Stimulated activated CD4-positive, alpha-beta T cell treated with anti-CD3 and anti-CD28 coated beads, Interleukin-2, amount 100 ng/mL, for 24 hours (primary cell): ENCODE measurements at places on chromosomes 16 and 17.

DNA sequence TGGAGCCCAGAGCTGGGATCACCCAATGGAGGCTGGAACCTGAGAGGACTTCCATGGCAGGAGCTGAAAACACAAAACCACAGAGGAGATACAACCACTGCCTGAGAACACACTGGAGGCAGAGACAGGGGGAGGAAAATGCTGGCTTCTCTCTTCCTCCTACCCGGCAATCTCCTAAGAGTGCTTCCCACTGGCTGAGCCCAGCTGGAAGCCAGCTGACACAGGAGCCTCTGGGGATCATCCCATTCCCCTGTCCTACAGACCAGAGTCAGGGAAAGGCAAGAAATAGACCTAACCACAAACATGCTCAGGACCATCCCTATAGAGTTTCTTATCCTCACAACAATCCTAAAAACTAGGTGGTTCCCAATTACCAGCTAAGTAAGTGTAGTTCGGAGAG, 112.4 kb upstream of the CDH5 start:
- no peak for DNase-seq

DNA sequence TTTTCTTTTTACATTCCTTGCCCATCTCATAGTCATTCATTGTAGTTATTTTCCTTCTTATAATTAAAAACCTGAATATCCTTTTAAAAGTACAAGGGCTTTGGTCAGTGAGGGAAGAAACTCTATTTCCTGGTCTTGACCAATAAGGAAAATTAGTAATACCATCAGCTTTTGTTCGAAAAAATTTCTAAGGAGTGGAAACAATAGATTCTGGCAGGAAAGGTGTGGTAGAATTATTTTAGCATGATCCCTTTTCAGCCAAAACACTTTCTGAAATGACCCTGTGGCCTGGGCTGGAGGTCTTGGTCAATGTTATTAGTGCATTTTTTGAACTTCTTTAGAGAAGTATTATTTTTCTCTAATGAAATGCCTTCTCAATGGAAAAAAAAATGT, 36.6 kb downstream of the IQCK start:
- DNase-seq: no peak

DNA sequence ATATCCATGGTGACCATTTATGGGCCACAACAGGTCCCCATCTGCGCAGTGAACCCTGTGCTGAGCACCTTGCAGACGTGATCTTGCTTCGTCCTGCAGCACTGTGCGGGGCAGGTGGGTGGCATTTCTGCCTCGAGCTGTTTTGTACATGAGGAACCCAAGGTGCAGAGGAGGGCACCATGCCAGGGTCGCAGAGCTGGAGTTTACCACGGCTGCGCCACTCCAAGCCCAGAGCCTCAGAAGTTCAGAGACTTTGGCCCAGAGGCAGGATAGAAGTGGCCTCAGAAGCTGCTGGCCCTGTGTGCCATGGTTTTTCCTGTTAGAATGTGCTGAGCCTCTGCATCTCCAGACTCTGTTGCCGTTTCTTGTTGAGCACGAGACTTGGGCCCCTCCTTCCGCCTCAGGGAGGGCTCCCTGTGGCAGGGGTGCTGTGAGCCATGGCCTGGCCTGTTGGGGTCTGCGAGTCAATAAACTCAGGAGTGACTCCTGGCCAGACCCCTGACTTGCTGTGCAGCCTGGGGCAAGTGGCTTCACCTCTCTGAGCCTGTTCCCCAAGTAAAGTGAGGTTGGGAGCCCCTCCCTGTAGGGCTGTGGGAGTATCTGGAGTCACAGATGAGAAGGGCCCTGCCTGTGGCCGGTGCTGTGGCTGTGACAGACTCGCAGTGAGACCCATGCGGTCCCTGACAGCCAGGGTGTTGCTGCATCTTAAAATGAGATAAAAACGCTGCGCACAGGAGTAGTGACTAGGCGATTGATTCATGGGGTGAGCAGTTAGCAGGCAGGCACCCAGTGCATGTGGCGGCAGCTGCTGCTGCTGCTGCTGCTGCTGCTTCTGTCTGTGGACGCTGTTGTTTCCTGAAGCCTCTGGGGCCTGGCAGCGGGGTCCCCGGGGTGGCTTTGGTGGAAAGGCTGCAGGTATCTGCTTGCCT, 11.8 kb downstream of the MAP2K3 start:
- no peak for DNase-seq

DNA sequence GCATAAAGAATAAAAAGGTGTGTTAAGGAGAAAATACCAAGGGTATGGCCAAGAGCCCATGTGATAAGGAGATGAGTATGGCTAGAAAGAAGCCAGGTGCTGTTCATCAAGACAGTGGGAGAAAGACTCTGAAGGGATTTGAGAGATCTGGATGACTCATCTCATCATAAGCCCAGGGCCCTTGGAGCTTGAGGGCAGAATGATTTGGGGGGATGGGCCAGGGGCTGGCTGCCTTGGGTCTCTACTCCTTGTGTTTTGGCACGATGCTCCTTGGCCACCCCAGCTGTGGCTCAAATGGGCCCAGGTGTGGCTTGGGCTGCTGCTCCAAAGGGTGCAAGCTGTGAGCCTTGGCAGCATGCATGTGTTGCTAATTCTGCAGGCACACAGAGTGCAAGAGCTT, 14.5 kb upstream of the TNFRSF13B start:
- no peak for DNase-seq

DNA sequence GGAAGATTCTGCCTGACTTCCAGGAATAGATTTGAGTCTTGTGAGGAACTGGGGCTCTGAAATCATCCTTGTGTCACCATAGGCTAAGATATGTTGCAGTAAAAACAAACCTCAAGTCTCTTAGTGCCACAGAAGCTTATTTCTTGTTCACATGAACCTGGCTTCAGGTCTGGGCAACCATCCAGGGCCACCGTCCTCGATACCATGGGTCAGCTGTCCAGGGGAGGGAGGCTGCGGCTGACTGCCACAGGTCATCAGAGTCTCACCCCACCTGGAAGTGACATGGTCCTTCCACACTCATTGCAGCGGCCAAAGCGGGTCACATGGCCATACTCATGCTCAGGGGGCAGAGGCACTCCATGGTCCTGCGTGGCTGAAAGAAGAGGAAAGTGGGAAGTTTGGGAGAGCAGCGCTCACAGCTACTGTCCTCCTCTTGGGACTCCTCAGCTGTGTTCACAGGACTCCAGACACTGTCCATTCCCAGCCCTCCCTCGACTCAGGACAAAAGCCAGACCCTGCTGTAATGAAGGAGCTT, 284.5 kb downstream of the CBLN1 start:
- no peak for DNase-seq

DNA sequence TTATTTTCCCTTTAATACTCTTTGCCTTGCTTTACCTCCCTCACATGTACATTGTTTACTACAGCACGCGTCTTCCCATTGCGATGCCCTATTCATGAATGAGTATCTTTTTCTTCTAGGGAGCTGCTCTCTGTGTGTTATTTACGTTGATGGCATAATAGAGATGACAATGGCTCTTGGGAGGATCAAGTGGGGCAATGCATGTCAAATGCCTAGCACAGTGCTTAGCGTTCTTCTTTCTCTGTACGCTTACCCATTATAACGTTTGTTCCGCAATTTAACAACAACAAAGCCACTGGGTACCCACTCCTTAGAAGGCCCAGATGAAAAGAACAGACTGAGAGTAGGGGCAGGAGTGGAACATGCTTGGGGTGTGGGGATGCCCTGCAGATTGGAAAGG, 271.6 kb upstream of the TNRC6C start:
- no peak for DNase-seq

DNA sequence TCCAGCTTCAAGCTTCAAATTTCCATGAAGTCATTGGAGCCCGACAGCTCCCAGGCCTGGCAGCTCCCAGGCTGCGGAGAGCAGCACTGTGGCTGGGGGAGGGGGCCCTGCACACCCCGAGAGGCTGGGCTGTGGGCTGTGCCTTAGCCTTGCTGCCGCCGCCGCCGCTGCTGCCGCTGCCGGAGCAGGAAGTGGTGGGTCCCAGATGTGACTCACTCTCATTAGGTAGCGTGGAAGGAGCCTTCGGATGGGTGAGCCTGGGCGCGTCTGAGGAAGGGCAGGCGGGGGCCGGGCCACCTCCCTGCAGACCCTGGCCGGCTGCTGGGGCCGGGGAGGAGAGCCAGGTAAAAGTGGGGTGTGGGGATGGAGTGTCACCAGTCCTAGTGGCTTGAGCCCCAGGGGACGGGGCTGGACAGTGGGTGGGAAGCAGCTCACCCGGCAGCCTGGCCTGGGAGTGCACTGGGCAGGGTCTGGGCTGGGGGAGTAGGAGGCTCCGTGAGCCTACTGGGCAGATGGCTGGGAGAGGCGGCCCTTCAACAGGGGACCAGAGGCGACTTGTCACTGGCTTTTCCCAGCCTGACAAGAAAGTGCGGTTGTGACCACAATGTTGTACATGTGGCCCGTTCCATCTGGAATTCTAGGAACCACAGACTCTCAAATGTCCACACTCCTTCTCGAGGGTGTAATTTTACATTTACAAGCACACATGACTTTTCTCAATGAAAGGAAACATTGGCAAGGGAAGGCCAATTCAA, at the start of gene ADCY7:
ADCY7 (plus strand) TSS at position 215 of the 755 bp plus-strand sequence. CDS start 21,629 bp downstream, outside the sequence.
- peak; percentile 87 for DNase-seq

- no peak for DNase-seq
These were observed 69.5 kb downstream of the HLF start for GRCh38 chr17:55334285-55334684.

GRCh38 chr16:51155199-51155607, 4.1 kb upstream of the SALL1 start:
- DNase-seq: no peak

DNA sequence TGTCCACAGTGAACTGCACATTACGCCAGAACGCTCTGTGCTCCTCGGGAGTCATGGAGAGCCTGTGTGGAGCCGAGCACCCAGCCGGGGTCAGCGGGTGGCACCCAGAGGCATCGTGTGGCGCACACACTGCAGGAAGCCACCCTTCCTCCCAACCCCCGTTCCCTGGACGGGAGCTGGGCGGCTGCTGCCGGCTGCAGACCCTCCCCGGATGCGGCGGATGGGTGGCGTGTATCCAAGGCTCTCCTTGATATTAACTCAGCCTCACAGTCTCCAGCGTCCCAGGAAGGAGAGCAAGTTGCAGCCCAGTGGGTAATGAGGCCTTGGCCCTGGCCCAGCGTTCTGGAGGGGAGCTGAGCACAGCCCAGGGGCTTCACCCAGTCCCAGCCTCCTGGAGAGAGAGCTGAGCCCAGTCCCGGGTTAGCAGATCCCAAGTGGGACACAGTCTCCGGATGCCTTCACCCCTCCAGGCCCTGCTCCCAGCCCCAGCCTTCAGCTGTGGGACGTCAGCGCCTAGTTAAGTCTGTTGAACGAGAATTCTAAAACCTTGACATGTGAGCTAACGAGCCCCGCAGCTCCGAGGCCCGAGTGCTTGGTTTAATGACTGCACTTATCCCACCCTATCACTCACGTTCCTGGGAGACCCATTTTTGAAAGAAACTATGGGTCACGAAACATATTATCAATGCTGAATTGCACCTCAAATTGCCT, 86.6 kb downstream of the TBC1D16 start:
- no peak for DNase-seq

- no peak for DNase-seq
These were observed 11.8 kb downstream of the HMOX2 start for GRCh38 chr16:4487955-4488498.

- peak; percentile 41 for DNase-seq
These were observed 26.5 kb downstream of the STAT3 start for GRCh38 chr17:42361781-42362186.

DNA sequence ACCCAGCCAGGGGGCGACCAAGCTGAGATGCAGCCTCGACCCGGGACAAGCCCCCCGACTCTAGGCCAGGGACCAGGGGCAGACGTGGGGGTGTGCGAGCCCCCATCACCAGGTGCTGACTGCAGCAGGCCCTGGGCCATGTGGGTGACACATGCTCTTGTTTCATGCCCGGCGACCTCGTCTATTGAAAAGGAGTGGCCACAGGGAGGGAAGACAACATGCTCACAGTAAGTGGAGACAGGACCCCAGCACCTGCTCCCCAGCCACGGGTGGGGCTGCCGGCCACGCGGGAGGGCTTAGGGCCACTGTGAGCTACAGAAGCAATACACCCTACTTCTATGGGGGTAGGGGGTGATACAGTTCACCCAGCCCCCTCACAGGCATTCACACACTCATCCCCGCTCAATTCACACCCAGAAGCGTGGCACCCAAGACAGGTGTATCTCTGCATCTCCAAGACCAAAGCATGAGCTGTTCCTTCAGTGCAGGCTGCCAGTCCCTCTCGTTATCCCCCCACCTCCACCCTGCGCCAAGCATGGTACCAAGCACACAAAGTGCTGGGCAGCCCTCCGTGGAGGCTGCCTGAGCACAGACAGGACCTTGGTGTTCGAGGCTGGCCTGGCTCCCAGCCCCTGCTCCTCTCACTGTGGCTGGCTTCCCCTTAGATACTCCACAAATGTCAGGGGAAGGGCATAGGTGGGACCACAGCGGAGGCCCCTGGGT, 13.6 kb downstream of the VASN start:
- no peak for DNase-seq

GRCh38 chr17:4142107-4142900, 526 bp downstream of the ZZEF1 start:
- peak; percentile 28 for DNase-seq

GRCh38 chr16:89534252-89534756, 26.1 kb downstream of the SPG7 start:
- DNase-seq: no peak

DNA sequence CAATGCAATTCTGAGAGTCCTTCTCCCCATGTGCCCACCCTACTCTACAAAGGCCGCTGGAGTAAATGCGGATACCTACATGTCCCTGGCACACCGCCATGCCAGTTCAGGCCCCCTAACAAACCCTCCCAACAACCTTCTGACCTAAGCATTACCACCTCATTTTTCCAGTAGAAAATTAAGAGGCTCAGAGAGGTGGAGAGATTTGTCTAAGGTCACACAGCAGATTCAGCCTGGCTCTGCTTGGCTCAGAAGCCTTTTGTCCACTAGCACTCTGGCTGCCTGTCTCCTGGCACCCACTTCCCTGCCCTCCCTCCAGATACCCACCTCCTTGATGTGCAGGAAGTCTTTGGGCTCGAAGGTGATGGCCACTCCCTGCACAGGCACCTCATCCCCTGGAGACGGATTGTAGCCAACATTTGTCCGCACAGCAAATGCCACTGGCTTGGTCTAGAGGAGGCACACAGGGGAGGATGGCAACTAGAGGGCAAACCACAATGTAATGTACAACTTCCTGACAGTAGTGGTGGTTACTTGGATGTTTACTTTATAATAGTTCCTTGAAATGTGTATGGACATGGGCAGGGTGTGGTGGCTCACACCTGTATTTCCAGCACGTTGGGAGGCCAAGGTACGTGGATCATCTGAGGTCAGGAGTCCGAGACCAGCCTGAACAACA, 10.2 kb downstream of the CACNB1 start:
- no peak for DNase-seq

GRCh38 chr17:68701046-68701445, 99.9 kb upstream of the FAM20A start:
- no peak for DNase-seq

- no peak for DNase-seq
These were observed 28.0 kb downstream of the NFAT5 start for GRCh38 chr16:69593751-69594255.

GRCh38 chr17:80718428-80718827, 173.8 kb downstream of the RPTOR start:
- no peak for DNase-seq

GRCh38 chr17:49249292-49249794, 18.8 kb upstream of the PHOSPHO1 start:
- no peak for DNase-seq

- DNase-seq: no peak
These were observed 48.1 kb downstream of the TEX2 start for GRCh38 chr17:64214950-64215349.

- no peak for DNase-seq
These were observed 4.7 kb downstream of the DGKE start for GRCh38 chr17:56838687-56839086.
